ENCODE measurements at places on chromosomes 5 and 9.

DNA sequence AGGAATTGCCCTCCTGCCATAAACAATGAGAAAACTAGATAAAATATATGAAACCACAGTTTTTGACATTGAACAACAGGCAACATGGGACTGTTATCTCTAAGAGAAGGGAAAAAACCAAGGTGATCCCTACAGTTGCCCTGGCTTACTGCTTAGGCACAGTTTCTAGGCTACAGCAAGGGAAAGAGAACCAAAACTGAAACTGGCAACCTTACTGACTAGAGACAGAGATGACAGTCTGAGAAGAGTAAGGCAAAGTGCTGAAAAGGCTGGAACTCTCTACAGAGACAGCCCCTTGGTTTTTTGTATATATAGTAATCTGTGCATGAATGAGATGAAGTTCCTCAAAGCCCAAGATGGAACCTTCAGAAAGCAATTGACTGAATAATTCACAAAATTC, 36.2 kb upstream of the REEP2 start:
- DNase-seq, result no peak
- H3K36me3 ChIP-seq, result peaks cover 87% of the 10 kb centered on the region
- no peaks in the 10 kb centered on the region for H3K4me1 ChIP-seq
- H3K4me3 ChIP-seq, result no peak overlapping the region
- no peaks in the 10 kb centered on the region for H3K27me3 ChIP-seq
- no peak overlapping the region for H3K27ac ChIP-seq

DNA sequence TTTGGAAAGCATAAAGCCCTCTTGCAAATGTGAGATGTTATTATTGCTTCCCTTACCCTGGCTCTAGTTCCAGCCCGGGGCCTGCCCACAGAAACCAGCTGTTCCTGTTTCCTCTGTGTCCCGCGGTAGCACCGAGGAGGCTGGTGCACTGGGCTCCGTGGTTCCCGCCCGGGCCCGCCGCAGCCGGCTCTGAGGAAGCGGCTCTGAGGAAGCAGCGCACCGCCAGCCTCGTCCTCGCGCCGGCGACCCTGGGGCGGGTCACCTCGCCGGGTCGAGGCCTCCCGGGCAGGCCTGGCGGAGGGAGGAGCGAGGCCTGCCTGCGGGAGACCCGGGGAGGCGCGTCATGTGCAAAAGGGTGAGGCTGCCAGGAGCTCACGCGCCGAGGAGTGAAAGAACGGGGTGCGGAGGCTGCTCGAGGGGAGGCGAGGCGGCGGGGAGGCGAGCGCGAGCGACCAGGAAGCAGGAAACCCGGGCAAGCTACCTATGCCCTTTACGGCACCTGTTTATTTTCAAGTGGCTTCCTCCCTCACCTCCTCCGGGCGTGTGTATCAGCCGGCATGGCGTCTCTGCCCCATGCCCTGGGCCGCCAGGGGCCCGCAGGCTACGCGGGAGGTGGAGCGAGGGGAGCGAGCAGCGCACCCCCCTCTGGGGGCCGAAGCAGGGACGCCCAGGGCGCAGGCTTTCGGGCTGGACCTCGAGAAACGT, 61.3 kb upstream of the MEGF10 start:
- peaks cover 5% of the 10 kb centered on the region for H3K4me1 ChIP-seq
- peaks cover 7% of the 10 kb centered on the region for H3K27me3 ChIP-seq
- no peak overlapping the region for H3K27ac ChIP-seq
- H3K36me3 ChIP-seq, result no peaks in the 10 kb centered on the region
- no peak overlapping the region for H3K4me3 ChIP-seq

GRCh38 chr5:107794741-107795140, 124.0 kb upstream of the EFNA5 start:
- H3K36me3 ChIP-seq, result no peaks in the 10 kb centered on the region
- H3K27me3 ChIP-seq, result no peaks in the 10 kb centered on the region
- H3K4me3 ChIP-seq, result no peak overlapping the region
- H3K27ac ChIP-seq, result no peak overlapping the region
- DNase-seq, result no peak

- DNase-seq, result no peak
- H3K4me3 ChIP-seq, result no peak overlapping the region
- no peak overlapping the region for H3K27ac ChIP-seq
Observed at GRCh38 chr5:173300389-173301047, 27.7 kb downstream of the STC2 start.

DNA sequence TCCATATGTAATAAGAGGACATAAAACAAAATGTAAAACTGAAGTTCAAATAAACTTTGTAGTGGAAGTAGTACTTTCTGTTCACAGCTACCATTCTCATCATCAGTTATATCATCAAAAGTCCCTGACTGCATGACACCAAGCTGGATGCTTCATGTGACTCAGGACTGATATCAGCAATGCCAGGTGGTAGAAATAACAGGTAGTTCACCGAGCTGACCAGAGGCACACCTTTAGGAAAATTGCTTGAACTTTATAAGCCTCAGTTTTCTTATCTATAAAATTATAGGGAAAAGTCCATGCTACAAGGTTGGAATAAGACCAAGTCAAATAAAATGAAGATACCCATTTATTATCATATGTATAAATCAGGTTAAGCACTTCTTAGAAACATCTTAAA, 124.9 kb upstream of the PTGER4 start:
- H3K27ac ChIP-seq, result no peak overlapping the region
- H3K36me3 ChIP-seq, result no peaks in the 10 kb centered on the region
- H3K4me3 ChIP-seq, result no peak overlapping the region
- DNase-seq, result no peak

- H3K36me3 ChIP-seq, result peaks cover 17% of the 10 kb centered on the region
- H3K27me3 ChIP-seq, result no peaks in the 10 kb centered on the region
- H3K4me3 ChIP-seq, result no peak overlapping the region
- no peak for DNase-seq
Observed at GRCh38 chr5:151141535-151141934, 16.0 kb downstream of the ANXA6 start.

- H3K27ac ChIP-seq, result no peak overlapping the region
- no peaks in the 10 kb centered on the region for H3K36me3 ChIP-seq
- no peaks in the 10 kb centered on the region for H3K27me3 ChIP-seq
- peaks cover 13% of the 10 kb centered on the region for H3K4me1 ChIP-seq
- no peak overlapping the region for H3K4me3 ChIP-seq
Observed at GRCh38 chr5:72602696-72603685, 95.8 kb upstream of the ZNF366 start.

DNA sequence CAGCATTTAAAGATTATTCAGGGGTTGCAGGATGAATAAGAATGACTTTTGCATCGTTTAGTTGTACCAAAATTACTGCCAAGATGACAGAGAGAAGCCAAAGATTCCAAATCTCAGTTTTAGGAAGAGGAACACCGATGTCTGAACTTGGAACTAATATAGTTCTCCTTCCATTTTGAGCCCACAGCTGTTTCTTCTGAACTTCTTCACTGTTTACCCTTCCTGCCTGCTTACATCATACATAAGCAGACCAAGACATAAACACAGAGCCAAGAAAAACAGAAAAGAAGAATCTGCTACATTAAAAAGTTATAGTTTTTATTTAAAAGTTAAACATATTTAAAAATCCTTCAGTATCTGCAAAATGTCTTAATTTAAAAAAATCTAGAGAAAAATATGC, 146.9 kb upstream of the RAPGEF1 start:
- no peaks in the 10 kb centered on the region for H3K27me3 ChIP-seq
- H3K27ac ChIP-seq, result no peak overlapping the region
- H3K36me3 ChIP-seq, result no peaks in the 10 kb centered on the region

All from neuronal stem cell (in vitro differentiated cells).